ENCODE measurements at places on chromosomes 12 and 14.

DNA sequence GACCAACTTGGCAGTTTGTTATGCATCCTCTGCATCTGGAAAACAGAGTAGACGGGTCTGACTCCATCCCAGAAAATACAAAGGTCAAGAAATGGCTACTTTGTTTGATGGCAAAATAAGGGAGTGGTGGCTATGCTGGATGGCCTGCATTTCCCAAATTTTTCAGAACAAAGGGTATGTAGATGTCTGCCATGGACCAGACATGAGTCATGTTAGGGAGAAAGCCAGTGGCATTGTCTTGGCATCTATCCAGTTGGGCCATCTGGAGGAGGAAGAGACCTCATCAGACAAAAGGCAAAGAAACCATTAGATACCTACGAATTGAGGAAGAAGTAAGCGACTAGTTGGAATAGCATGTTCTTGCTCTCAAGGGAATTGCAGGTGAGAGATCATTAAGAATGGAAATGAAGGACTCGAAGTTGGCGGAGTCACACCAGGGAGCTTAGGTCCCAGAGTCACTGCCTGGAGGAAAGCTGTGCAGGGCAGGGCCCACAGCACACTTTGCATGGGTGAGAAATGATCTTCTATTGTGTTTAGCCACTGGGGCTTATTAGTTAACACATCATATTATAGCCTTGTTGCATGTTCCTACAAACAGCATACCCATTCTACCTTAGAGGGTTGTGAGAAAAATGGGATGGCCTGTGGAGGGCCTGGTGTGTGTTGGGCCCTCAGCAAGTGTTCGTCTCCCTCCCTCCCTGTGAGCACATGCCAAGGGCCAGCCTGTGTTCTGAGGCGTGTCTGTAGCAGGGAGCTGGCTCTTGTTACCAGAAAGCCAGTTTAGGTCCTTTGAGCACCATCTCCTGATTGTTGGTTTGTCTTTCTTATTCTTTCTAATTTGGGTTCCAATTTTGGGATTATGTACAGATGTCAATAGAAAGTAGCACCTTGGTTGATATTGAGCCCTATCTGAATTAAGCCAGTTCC is 119.4 kb downstream of the KTN1 start:
- DNase-seq = no peak

DNA sequence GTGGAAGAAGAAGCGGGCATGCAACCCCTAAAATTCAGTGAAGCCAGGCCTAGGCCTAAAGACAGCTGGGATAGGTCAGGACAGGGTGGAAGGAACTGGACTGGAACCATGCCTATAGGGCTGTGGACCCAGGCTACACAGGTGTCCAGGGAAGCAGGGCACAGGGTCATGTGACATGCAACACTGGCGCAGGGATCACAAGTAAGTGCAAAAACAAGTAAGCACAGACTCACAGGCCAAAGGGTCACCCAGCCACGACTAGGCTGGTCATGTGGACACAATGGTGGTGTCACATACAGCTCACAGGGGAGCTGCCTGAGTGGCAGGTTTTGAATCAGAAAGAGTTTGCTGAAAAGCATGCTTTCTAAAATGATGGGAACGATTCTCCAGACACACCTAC is 195.7 kb downstream of the SPTSSA start:
- no peak for DNase-seq

- DNase-seq = no peak
Observed at GRCh38 chr14:99093532-99094517, 178.2 kb downstream of the BCL11B start.

DNA sequence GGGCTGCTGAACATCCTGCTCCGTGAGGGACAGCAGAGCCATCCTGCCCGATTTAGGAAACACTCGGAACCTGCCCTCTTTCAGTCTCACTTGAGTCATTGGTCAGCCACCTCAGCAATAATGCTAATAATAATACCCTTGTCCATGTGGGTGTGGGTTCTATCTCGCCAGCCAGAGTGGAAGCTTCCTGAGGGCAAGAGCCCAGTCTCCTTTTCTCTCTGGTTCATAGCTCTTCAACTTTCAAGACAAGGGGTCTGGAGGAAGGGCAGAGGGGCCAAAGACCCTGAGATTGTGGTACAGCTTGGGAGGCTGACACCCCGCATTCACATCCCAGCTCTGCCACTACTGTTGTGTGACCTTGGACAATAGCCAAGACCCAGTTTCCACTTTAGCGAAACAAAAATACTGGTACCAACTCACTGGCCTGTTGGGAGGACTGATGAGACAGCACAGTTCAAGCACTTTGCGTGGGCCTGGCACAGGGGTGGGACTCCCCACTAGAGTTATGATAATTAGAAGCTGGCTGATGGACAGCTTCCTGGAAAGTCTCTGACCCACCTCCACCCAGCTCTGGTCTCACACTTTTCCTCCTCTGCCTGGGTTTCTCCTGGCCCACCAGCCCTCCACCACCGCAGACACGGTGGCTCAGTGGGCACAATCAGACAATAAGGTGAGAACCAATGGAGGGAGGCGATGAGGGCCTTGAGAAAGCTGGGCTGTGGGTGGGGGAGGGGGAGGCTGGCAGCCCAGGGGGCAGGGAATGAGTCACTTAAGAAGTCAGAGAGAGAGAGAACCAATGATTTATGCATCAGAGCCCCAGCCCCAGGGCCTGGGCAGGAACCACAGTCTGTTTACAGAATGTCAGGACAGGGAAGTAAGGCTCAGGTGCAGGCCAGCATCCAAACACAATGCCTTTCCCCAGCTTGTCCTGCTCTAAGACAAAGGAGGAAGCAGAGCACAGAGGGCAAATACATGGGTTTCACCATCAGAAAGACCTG is 9.6 kb downstream of the FAIM2 start:
- DNase-seq = no peak

- no peak for DNase-seq
Observed at GRCh38 chr12:51460519-51460918, 35.9 kb downstream of the SLC4A8 start.

DNA sequence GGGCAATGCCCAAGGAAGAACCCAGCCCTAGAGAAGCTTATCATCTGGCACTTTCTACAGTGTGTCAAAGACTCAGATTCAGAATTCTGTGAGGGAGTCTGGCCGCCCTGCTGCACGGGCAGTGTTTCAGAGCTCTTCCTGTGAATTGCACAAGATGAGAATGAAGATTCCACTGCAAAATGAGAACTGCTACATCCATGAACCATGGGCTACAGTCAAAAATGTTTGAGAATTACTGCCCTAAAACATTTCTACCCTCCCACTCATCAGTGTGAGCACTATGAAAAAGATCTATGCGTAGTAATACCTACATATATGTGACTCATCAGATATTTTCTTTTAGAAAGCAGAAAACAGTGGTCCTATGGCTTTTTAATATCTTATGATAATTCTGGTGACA is 104.0 kb downstream of the STAB2 start:
- no peak for DNase-seq

GRCh38 chr12:116927244-116927940 is 16.6 kb downstream of the FBXW8 start:
- DNase-seq = no peak

DNA sequence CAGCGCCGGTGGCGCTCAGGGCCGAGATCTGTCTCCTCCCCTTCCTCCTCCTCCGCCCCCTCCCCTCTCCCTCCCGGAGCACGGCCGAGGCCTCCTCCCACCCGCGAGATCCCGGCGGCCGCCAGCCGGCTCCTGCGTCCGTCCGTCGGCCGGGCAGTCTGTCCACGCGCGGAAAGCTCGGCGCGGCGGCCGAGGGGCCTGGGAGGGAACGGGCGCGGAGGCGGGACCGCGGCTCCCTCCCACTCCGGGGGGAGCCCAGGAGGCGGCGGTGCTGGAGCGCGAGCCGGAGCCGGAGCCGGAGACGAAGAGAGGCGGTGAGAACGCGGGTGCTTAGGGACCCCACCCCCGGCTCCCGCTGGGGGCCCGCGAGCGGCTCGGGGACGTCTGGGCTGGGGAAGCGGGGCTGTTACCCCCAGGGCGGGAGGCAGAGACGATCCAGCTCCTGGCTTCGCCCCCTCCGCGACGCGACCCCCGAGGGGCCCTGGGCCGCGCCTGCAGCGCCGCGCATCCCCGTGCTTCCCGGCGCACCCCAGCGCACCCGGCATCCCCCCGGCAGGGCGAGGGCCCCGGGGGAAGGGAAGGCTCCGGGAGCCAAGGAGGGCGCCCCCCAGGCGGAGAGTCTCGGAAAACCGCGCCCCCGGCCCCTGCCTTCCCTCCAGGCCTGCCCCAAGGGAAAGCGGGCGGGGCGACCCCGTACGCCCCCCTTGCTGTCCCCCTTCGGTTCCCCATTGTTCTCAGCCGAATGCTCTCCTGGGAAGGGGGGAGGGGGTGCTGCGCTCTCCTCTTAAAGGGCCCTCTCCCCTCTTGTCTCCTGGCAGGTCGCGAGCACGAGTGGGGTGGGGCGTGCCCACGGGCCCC is at the start of gene DTX1:
DTX1 (plus strand) TSS at position 100 of the 858 bp plus-strand sequence. CDS start 1,463 bp downstream, outside the sequence.
- no peak for DNase-seq

DNA sequence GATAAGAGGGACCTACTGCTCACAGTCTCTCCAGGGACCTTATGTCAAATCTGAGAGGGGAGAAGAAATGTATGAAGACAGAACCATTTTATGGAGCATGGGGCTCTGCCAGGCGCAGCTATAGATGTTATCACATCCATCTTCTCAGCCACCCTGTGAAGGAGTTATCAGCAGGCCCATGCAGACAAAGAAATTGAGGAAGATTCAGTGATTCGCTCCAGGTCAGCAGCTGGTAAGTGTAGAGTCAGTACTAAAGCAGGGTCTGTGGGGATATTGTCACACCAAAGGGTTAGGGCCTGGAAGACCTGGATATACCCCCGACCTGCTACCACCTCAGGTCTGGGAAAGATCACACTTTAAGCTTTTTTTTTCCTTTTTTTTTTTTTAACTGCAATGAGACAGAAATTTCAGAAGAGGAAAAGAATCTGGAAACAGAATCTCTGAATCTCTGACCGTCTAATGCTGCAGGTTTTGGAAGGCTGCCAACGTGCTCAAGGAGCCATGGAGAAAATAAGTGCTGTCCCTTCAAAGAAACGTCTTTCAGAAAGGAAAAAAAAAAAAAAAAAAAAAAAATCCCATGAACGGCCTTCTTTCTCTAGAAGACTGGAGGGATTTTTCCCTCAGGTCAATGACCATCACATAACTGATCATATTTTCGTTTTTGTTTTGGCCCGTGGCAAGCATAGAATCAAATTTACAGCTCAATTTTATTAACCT is 73.3 kb upstream of the PLEKHG7 start:
- no peak for DNase-seq

- DNase-seq = no peak
Observed at GRCh38 chr14:72849222-72849621, 44.7 kb downstream of the DPF3 start.

DNA sequence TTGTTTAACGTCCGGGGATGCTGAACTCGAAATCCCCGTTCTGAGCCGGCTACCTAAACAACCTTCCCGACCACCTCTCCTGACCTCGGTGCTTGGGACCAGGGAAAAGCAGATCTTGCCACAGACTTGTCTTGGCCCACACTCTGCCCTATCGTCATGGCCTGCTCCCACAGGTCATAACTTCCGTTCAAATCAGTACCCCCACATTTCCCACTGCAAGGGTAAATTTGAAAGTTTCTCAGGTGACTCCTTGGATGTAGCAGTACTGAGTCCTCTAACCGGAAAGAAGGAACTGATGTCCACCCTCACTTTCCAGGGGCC is 612 bp upstream of the RBM23 start:
- no peak for DNase-seq

GRCh38 chr12:23887055-23887835 is 62.2 kb downstream of the SOX5 start:
- DNase-seq = peak; percentile 7

- no peak for DNase-seq
Observed at GRCh38 chr12:56602239-56602638, 27.9 kb downstream of the BAZ2A start.

DNA sequence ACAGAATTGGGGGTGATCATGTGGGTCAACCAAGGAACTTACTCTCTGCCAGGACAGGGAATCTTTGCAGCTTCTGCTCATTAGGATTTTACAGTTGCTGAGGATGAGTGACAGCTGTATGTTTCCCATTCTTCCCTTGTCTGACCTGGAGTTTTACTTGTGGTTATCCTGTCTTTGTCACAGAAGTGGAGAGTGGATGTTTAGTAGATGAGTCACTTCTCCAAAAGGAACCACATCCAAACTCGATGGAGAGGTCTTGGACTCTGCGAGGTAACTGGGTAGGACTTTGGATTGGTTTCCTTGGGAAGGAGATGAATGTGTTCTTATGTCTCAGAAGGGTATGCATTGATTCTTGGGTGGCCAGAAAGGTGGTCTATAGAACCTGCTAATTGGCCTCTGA is 53.8 kb upstream of the USP44 start:
- no peak for DNase-seq

DNA sequence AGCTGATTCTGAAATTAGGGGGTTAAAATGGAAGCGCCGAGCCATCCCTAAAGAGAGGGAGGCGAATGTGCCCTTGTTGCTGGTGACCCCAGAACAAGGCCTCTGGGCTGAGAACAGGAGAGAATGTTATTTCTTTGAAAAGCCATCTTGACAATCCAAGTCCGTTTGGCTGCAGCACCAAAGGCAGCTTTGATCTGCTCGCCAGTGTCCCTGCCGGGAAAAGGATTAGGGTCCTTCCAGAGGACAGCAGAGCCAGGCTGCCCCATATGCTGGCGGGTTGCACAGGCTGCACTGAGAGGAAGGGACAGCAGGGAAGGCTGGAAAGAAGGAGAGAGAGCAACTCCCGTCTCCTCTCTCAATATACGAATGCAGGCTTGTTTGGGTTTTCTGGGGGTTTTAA is 141.7 kb downstream of the TMEM132C start:
- DNase-seq = no peak

DNA sequence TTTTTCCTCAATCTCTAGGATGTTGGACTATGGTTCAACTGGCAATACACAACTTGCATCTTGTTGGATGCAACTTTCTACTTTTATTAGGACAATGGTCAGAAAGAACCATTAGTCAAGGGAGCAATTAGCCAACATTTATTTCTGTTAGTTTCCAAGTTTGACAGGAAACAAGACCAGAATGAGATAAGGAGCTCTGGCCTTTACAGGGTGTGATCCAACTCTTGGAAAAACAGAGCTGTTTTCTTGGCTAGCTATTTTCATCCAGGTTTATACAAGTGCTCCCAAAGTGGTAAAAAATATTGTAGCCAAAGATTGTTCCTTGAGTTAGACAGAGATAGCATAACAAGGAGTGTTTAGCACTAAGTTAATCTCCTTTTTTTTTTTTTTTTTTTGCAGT is 3.9 kb upstream of the SYNE2 start:
- no peak for DNase-seq

- no peak for DNase-seq
Observed at GRCh38 chr12:58069268-58069963, 128.0 kb downstream of the ATP23 start.

GRCh38 chr14:84288781-84289180 is 1241.2 kb upstream of the FLRT2 start:
- no peak for DNase-seq

Data from hematopoietic multipotent progenitor cell treated with erythropoietin and hydrocortisone succinate and interleukin-3 and kit ligand, for 6 days (in vitro differentiated cells).